ENCODE measurements at places on chromosomes 3 and 15.

DNA sequence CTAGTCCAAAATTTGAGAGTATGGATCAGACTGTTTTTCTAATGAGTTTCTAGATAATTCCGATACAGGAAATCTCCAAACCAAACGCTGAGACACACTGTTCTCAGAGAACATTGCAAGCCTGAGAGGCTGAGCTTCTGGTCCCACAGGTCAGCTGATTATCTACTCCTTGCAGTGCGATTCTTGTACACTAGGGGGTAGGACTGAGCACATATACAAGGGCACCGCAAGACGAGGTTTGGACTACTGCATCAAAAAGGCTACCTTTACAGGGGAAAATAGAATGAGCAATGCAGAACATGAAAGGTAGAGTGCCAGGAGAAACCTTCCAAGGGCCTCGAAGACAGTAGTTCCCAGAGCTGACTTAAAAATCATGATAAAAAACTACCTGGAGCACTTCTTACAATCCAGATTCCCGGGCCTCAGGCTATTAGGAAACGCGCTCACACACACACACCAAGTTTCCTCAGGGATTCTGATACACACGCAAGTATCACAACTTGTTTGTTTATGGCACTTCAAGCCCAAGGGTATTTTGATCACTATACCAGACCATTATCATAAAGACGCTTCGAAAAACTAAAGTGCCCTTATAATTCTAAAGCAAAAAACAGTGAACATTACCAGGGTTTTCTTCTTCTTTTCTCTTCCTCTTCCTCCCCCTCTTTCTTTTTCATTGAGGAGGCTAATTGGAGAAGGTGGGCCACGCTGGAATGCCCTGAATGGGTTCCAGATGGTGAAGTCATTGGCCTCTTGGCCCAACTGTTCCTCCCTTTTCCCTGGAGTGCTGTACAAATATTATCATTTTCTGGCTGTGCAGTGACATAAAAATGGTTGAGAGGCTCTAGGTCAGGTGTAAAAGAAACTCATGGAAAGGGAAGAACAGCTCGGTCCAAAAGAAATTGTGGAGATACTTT is 61.8 kb downstream of the SLC12A8 start:
- DNase-seq: no peak

DNA sequence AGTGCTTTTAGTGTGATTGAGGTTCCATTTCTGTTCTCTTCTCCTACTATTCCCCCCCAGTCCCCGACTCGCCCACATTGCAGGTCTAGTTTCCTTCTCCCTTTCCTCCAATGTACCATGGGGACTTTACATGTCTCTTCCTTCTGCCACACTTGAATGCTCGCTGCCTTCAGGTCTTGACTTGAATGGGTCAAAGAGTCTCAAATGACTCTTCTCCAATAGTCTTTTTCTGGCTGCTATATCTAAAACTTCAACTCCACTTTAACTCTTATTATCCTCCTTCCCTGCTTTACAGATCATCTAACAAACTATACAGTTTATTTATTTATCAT is 213.9 kb upstream of the SLC2A2 start:
- no peak for DNase-seq

DNA sequence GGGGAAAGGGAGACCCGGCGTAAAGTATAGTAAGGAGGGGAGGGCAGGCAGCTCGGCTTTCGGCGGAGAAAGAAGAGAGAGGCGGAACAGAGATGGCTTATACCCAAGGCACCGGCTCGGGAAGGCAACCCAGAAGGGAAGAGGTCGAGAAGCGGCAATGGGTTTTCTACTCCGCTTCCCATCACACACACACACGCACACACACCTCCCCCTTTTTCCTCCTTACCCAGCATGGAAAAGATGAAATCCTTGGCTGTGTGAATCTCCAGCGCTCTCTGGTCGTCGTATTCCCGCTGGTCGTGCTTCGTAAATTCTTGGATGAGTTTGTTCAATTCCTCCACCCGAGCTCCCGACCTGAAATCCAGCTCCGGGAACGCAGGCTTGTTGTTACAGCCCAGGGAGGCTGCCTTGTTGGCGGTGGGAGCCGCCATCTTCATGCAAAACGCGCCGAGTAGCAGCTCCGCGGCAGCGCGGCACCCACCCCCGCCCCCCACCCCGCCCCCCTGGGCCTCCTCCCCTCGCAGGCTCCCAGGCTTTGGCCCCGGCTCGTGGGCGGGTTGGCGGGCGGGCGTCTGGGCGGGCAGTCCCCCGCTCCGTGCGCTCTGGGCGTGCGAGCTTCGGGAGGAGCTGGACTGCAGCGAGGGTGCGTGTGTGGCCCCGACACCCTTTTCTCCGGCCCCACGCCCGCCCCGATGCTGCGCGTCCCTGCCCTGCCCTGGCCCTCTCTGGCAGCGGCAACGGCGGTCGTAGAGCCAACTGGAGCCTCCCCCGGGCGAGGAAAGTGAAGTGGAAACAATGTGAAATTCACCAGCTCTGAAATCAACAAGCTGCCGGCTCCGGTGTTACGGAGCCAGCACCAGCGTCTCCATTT is at the start of gene MB21D2:
MB21D2 (minus strand) TSS at position 453 of the 871 bp plus-strand sequence; CDS start at position 437, 16 bp downstream.
- no peak for DNase-seq

DNA sequence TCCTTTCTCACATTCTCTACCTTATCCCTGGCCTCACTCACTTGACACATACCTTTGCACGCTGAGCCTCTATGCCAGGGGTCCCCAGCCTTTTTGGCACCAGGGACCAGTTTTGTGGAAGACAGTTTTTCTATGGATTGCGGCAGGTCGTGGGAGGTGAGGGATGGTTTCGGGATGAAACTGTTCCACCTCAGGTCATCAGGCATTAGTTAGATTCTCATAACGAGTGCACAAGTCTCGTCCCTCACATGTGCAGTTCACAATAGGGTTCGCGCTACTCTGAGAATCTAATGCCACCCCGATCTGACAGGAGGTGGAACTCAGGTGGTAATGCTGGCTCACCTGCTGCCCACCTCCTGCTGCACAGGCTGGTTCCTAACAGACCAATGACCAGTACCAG is 112.5 kb upstream of the EIF1B start:
- DNase-seq: no peak

DNA sequence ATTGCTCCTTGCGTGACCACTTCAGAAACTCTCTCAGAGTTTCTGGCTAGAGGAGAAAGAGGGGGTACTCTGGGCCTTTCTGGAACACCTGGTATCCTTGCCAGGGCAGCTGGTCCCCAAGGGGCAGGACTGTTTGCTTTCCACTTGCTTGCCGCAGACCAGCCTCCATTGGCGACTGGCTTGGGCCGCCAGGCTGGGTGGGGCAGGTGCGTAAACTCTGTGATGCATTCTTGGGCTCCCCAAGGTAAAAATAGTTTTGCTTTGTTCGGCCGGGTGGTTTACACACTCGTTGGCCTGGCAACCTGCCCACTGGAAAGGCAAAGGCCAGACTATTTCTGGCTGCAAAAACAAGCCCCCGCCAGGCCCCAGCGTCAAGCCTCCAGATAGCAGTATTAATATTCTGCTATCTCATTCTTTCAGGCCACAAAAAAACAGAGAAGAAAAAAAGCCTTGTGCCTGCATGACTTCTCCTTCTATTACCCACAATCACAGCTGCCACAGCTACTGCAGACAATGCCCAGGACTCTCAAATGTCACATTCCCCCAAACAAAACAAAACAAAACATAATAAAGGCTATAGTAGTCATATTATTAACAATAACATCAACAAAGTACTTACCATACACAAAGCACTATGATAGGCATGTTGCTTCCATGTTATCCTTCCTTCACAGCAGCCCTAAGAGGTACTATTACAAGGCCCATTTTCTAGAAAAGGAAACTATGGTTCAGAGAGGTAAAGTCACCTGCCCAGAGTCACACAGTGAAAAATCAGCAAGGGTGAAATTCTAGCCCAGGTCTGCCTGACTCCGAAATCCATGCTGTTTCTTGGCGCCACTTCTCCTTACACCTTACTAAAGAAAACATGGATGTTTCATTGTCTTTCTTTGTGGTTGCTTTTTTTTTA is 14.0 kb upstream of the SSUH2 start:
- DNase-seq: no peak

DNA sequence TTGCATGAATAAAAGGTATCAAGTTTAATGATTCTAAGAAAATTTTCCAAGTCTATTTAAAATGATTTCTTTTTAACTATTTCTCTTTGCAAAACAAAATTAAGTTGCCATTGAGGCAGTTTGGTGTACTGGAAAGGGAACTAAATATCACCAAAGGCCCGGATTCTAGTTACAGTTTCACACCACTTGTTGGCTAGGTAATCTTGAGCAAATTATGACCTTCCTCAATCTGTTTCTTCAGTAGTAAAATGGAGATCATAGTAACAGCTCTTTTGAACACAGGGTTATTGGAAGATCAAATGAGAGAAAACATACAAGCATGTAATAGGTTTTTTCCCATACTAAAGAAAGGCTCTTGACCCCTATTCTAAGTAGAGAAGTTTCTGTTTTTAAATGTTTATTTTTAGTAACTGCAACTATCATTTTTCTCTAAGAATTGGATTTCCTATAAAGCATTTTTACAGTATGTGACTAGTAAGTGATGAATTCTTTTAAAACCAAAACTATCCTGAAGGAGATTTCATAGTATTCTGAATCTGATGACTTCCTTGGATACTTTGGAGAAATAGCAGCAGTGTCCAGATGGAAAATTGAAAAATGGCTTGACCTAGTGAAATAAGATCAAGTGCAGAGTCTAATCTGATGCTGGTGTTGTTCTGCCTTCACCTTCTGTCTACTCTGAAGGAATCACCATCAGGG is 15.7 kb downstream of the SCAANT1 start:
- DNase-seq: peak; percentile 24

DNA sequence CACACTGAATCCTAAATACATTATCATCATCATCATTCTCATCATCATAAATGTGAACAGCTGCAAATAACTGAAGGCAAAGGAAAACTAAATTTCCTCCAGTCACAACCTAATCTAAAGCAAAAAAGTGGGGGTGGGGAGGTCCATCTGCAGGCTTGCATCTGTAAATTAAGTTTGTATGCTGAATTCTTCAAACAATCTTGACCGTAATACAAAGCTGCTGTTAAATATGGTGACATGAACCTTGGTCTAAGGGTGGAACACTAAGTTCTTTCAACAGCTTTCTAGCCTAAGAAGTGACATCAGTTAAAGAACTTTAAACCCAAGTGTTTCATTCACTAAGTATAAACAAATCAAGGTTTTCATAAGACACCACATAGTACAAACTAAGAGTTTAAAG is 4.3 kb downstream of the LRRFIP2 start:
- no peak for DNase-seq

- DNase-seq: no peak
Measured at GRCh38 chr3:1446531-1446930, 353.7 kb downstream of the CNTN6 start.

DNA sequence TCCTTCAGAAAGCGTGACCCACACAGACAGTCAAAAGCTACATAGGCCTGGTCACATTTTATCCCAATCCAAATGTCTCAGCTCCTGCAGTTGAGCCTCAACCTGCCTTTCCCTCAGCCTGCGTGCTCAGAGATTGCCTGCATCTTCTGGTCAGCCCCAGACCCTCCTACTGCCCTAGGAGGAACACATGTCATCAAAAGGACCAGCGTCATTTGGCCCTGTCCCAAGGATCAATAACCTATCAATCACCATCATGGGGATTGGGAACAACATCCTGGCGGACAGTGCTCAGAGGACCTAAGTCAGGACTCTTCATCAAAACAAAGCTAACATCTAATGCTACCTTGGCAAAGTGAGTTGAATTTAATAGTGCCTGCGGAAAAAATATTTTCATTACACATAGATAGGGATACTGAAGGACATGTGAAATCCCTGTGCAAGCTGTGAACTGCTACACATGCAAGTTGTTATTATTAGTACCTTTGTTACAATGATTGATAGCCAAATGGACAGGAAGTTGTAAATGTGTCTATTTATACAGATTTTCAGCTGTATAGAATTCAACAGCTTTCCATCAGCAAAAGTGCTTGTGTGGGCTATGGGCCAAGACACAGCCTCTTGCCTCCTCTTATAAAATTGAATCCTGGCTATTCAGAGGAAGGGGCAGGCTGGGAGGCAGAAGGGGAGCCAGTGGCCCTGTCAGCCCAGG is 47.7 kb downstream of the UMPS start:
- no peak for DNase-seq

GRCh38 chr3:24963762-24964625 is 464.1 kb upstream of the RARB start:
- DNase-seq: no peak

DNA sequence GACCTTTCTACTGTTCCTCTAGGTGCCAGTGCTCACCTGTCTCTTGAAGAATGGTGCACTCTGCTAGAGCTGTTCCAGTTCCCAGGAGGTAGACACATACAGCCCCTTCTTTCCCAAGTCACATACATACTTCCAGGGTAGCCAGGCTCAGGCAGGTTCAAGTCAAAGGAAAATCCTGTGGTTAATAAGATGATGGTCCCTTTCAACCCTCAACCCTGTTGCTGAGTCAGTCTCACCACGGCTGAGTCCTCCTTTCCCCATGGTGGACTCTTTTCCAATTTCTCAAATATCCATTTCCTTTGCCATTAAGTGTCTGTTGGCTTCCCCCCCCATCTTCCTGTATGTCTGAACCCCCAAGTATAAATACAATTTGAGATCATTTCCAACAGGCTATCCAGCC is 56.1 kb upstream of the ACAN start:
- no peak for DNase-seq

GRCh38 chr3:147736226-147736625 is 327.1 kb downstream of the ZIC1 start:
- no peak for DNase-seq

GRCh38 chr3:190491533-190492054 is 22.3 kb upstream of the IL1RAP start:
- no peak for DNase-seq

- no peak for DNase-seq
Measured at GRCh38 chr15:92899948-92900730, at the start of gene CHD2. Gene CHD2, plus strand, starts transcription at chr15:92900324. Its CDS starts 914 bp downstream, at chr15:92901238.

- no peak for DNase-seq
Measured at GRCh38 chr15:101502572-101503295, 13.2 kb upstream of the PCSK6 start.

- DNase-seq: no peak
Measured at GRCh38 chr3:13555753-13556152, 6.8 kb downstream of the FBLN2 start.

DNA sequence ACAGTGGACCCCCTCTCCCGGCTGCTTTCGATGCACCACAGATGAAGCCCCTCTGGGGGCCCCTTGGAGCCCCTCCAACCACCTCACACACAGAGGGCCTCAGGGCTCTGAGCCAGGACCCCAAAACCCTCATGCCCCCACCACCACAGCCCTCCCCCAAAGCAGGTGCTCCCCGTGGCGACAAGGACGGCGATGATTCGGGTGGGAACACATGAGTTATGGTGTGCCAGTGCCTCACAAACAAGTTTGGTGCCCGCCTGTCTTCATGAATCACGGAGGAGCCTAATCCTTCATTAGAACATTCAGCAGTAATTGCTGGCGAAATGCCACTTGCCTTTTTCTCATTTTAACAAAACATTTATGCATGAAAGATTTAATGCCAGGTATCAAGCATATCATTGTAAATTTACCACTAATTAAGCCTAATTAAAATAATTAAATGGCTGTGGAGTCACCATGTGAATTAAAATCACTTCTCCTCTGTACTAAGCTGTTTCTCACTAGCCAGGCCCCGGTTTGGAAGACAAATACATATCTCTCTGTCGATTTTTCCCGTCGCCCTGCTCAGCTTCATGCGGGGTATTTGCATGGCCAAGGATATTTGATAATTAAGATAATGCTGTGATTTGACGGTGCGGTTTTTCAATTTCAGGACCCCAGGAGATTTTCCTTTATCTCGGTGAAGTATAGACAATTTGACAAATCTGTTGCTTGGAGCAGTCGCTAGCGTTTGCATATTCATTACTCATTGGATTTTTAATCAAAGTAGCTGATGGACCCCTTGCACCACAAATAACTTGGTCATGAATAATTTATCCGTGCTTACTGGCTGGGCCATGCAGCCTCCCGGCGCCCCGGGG is 157.0 kb downstream of the TLE3 start:
- DNase-seq: no peak
